ENCODE measurements at places on chromosomes 7 and 10.

DNA sequence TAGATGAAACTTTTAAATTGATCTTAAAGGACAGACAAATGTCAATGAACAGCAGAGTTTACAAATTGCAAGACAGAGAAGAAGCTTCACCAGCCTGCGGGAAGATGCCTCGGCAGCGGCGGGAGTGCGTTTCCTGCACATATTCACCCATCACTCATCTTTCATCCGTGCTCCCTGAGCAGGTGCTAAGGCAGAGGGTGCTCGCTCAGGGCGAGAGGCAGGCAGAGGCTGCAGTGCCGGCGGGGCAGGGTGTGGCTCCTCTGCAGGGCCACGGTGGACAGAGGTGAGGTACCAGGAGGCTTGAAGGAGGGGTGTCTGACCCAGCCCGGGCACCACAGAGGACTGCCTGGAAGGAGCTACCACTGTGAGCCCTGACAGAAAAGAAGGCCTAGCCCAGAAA, 155.2 kb upstream of the PPP2R2D start:
- no peak for DNase-seq

DNA sequence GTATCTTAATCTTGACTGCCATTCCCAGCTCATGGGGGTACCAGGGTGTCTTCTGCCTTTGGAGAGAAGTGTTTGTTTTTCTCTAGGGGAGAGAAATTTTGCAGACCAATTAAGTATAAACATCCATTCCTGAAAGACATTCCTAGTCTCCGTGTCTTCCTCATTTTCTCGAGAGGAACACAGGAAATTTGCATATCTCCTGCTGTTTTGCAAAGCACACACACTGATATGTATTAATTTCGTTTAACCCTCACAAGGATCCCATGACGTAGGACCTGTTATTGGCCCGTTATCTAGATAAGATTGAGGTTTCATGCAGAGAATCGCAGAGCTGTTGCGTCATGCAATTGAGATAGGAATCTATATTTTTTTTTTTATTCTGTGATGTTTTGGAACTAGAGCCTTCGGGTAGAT, 944 bp downstream of the RHBDD2 start:
- DNase-seq: no peak

DNA sequence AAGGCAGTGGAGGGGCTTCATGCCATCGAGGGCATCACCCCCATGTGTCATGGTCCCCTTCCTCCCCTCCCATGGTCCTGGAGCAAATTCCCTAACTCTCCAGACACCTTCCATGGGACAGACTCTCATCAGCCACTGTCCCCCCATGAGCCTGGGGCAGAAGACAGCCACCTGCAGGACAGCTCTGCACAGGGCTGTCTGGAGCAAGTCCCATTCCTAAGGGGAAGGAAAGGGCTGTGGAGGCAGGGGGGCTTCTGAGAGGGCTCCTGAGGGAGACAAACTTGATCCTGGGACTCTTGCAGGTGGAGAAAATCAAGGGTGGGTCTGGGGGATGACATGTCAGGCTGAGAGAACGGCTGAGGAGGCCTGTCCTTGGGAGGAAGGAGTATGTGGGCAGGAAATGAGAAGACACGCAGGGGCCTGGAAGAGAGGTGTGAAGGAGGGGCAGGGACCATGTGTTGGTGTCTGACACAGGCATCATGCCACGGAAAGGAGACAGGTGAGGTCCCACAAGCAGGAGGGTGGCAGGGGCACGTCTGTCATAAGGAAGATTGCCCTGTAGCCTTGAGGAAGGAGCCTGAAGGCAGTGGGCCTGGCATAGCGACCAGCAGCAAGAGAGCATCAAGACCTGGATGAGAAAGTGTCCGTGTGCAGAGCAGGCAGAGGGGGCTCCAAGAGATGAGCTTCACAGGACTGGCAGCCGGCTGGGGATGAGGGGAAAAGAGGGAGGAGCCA, 14.4 kb upstream of the GDF10 start:
- no peak for DNase-seq

- DNase-seq: peak; percentile 25
Observed at GRCh38 chr10:73886085-73886529, 11.8 kb upstream of the CAMK2G start.

- no peak for DNase-seq
Observed at GRCh38 chr7:140616328-140616727, 24.3 kb downstream of the DENND2A start.

DNA sequence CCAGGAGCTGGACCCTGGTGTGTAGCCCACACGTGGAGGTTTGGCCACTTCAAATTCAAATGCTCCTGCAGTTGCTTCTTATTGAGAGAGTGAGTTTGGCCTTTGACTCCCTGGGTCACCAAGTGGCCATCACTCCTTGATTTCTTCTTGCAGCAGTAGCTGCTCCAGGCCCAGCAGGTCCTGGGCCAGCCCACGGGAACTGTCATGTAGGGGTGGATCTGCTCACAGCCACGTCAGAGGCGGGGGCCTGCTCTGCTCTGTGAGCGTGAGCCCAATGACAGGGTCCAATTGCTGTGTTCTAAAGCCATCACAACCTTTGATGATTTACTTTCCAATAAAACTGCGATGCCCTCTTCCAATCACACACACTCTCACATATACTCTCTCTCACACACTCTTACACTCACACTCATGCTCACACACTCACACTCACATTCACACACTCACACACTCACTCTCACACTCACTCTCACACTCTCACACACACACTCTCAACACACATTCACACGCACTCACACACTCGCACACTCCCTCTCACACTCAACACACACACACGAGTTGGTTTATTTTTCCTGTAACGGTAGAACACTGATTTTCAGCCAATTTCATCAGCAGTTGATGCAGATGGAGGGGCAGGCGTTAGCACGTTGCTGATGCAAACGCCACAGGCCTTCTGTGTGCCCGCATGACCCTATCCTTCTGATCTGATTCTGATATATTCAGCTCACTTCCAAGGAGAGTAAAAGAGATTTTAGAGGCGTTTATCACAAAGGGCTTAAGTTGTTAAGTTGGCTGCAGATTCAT, 210.7 kb upstream of the PPP2R2D start:
- no peak for DNase-seq

- no peak for DNase-seq
Observed at GRCh38 chr7:157981778-157982177, 605.8 kb downstream of the PTPRN2 start.

DNA sequence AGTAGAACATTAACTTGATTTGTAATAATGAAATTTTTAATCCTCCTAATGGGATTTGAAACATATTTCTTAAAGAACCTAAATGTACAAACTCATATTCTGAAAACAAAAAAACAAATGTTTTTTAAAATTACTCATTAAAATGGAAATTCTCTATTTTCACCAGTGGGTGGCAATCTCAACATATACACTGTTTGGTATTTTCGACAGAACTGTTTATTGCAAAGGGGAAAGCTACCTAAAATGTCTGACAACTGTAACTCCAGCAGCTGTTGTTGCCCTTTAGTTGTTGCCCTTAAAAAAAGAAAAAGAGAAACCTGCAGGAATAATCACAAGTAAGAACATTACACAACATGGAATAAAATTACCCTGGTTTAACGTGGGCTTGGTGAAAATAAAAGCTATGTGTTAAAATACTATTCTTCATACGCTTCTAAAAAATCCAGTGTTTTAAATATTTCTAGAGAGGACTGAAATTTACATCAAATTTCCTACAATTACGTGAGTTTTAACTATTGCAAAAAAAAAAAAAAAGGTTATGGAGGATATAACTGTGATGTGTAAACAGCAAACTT, 54.5 kb downstream of the COL1A2 start:
- DNase-seq: no peak

GRCh38 chr7:25994433-25994994, 157.5 kb upstream of the NFE2L3 start:
- DNase-seq: no peak

GRCh38 chr10:111821871-111822270, 361.7 kb downstream of the GPAM start:
- DNase-seq: no peak

- DNase-seq: no peak
Observed at GRCh38 chr10:58833771-58834561, 321.3 kb downstream of the BICC1 start.

DNA sequence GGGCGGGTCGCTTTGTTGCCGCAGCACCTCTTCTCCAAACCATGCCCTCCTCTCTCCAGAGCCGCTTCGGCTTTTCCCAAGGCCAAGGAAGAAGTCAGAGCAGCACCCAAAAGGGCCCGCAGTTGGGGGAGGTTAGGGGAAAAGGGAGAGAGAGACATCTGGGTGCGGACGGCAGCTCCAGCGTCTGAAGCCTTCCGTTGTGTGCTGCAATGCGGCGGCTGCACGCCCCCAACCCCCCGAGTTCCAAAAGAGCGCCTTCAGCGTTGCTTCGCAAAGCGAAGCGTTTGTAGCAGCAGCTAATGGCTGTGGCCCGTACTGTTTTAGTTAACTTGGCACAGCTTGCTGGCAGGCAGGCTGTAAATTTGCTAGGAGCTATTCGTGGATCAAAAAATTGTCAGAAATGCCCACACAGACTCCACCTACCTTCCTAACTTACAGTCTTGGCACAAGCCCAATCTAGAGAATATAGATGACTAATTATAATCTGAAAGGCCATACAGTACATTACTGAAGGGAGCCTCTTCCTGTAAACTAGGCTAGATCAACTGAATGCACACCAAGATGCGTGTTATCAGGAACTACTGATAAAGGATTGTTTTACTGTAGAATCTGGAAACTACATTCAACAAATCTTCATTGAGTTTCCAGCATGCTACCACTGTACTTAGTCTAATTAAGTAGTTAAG, 1.1 kb upstream of the KBTBD2 start:
- no peak for DNase-seq

DNA sequence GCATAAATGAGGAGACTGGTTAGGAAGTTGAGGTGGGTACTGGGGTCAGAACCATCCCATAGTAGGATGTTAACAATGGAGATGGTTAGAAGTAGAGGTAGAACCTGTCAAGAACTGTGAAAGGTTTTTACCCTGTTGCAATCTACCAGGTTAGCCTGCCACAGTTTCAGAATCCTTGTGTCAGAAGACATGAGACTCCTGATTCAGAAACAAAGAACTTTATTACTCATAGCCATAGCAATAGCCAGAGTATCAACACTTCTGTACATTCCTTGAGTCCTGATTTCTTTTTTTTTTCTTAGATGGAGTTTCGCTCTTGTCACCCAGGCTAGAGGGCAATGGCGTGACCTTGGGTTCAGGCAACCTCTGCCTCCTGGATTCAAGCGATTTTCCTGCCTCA, 200.9 kb downstream of the GRM3 start:
- no peak for DNase-seq

DNA sequence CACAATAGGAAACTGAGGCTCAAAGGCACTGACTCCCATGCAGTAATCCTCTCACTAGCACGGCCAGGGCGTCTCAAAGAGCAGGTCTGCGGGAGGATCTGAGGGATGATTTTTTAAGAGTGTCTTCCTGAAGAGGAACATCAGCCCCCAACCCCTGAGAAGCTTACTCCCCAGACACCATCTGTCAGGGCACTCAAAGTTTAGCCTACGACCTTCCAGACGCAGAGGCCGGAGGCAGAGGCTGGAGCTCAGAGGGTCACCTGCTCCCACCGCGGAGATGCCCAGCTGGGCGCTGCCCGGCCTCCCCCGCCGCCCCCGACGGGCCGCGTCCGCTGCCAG, 1.7 kb downstream of the ZNF777 start:
- no peak for DNase-seq

DNA sequence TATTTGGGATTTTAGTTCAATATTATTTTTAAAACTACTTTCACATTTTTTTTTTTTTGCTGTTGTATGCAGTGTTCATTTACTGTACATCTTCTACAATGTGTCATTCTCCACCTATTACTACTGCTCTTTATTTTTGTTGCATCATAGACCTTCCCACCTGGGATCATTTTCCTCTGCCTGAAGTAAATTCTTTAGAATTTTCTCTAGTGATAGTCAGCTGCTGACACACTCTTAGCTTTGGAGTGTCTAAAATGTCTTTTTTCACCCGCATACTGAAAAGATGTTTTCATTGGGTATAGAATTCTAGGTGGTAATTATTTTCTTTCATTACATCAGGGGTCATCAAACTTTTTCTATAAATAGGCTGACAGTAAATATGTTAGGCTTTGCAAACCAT, 30.5 kb downstream of the CFAP43 start:
- DNase-seq: no peak
